CD8-positive, alpha-beta memory T cell (primary cell): ENCODE measurements at places on chromosomes 4 and X.

- DNase-seq: no peak
These were observed 2.0 kb downstream of the TRAPPC2 start for GRCh38 chrX:13732246-13733067.

- DNase-seq: no peak
These were observed 132.3 kb upstream of the PTCHD1 start for GRCh38 chrX:23202326-23202725.

DNA sequence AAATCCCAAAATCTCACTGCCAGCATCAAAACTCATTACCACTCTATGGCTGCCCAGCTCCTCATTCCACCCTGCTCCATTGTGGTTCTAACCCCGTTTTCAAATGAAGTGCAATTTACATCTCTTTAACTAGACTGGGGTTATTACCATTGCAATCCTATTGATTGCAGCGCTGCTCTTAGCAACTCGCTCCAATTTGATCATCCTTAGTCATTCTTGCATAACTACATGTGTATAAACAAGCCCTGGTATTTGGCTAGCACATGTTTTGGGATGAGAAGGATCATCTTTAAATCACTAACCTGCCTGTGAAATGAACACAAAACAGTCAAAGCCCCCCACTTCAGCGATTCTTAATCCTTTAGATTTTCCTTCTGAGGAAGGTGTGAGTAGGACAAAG, 340.1 kb upstream of the PPARGC1A start:
- DNase-seq: no peak

GRCh38 chr4:111781611-111782010, 363.6 kb upstream of the FAM241A start:
- no peak for DNase-seq

- no peak for DNase-seq
These were observed 255.7 kb upstream of the AR start for GRCh38 chrX:67288156-67288555.

DNA sequence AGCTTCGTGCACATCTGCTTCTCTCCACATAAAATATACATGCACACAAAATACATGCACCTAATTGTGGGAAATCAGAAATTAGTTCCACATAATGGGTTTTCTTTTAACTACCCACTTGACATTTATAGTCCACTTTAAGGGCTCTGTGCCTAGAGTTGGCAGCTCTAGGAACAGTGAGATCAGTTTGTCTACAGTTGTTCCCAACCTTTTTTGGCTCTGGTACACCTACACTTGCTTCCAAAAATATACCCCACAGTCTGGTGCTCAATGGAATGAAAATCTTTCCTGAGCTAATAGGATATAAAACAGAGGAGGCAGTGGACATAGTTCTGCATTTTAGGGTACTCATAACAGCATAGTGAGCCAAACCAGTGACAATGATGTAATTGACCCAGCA, 36.1 kb downstream of the HDAC8 start:
- no peak for DNase-seq

DNA sequence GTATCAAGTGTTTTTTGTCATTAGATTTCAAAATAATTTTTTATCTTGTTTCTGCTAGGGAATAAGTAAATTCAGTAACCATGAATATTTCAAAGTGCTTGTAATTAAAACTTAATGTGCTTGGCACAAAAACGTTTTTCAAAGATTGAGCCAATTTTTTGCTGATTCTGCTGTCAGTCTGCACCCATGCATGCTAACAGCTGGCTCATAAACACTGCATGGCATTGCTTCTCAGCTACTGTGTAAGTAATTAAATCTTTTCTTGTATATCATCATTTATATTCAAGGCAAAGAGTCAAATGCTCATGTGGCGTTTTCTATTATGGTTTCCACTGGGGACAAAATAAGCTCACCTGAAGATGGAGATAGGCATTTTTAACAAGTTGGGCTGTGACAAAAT, 66.8 kb upstream of the SPANXN2 start:
- DNase-seq: no peak

DNA sequence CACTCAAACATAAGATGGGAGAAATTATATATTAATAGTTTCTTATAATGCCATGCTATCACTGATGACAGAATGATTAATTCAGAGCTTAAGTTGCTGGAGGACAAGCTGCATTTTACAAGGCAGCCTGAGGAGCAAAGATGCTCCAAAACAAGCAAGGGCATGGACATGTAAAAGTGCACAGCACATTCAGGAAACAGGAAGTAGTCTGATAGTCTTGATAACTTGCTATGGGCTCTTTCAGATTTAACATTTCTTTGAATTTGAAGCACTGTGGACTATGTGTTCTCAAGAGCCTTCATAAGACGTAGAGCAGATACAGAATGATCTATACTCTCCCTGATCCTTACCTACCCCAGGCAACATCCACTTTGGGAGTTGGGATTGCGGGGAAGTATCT, 50.0 kb downstream of the AMMECR1 start:
- no peak for DNase-seq

- DNase-seq: no peak
These were observed 33.5 kb downstream of the TMEM164 start for GRCh38 chrX:110036162-110037033.

DNA sequence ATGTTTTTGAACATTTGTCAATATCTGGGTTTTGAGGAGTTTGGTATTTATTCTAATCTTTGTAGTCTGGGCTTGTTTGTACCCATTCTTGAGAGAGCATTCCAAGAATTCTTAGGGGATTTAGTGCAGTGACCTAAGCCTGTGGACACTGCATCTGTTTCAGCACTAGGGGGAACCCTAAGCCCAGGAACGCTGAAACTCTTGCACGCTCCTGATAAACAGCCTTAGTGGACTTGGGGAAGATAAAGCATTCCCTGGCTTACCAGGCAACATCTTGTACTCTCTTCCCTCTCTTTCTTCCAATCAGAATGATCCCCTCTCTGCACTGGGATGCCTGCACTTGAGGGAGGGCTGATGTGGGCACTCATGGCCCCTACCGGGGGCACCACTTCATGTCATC, 654.9 kb upstream of the HTR2C start:
- no peak for DNase-seq
